Hypothalamus (tissue), 51 donors: ENCODE measurements at places on chromosomes 2 and 18.

DNA sequence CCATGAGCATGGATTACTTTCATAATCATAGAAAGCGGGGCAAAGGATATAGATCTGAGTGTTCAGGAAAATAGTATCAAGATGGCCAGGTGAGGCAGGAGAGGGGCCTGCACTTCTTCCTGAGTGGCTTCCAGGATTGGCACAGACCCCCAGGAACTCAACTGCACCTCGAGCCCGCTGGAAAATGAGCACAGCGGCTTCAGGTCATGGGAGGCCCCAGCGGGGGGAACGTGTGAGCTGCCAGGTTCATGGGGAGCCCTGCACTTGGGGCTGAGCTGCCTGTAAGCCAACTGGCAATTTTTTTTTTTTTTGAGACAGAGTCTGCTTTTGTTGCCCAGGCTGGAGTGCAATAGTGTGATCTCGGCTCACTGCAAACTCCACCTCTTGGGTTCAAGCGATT lies 81.5 kb upstream of the ODC1 start:
- DNase-seq: no peak

GRCh38 chr2:178306352-178307073 lies 112.2 kb downstream of the OSBPL6 start:
- DNase-seq: no peak

- no peak for DNase-seq
Measured at GRCh38 chr2:179849719-179850118, 11.7 kb downstream of the ZNF385B start.

DNA sequence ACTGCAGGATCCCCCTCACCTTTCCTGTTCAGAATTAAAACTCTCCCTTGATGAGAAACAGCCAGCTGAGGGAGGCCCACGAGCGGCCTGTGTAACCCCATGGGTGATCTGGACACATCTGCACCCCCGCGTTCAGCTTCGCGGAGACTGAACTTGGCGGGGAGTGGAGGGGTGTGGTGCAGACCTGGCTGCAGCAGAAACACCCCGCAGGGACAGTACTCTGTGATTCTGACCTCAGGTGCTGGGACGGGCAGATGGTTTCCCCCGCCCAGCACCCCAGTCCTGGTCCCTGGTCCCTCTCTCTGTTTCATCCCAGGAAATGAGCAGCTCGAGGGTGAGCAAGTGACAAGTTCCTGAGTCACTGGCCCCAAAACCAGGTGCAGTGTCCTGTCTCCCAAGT lies 41.2 kb downstream of the GBX2 start:
- no peak for DNase-seq

GRCh38 chr2:24659862-24660261 lies 133.3 kb downstream of the PTRHD1 start:
- no peak for DNase-seq

DNA sequence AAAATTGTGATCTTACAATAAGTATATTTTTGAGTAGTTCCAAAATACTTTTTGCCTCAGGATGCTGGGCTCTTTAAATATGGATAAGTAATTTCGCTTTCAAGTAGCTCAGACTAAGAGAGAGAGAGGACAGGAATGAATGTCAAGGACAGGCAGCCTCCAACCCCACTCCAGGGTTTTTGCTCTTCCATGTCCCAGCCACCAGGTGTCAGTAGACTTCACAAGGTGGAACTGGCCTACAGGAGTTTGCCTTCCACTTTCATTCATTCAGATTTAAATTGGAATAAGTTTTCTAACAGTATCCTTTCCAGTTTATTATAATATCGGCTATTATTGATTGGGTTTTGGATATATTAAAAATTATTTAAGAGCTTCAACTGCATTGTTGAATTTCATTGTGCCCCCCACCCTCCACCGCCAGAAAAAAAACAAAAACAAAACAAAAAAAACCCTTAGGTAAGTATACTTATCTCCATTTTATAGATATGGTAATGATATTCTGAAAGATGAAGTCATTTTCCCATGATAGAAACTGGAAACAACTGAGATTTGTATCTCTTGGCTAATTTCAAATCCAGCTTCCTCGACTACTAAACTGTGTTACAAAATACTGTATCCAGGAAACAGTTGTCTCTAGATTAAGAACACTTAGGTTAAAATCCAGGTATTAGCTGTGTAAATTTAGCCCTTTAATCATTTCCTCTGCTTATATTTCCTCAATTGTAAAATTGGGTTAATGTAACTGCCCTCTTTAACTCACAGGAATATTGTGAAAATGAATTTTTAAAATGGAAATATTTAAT lies 793.1 kb downstream of the ERBB4 start:
- DNase-seq: no peak

DNA sequence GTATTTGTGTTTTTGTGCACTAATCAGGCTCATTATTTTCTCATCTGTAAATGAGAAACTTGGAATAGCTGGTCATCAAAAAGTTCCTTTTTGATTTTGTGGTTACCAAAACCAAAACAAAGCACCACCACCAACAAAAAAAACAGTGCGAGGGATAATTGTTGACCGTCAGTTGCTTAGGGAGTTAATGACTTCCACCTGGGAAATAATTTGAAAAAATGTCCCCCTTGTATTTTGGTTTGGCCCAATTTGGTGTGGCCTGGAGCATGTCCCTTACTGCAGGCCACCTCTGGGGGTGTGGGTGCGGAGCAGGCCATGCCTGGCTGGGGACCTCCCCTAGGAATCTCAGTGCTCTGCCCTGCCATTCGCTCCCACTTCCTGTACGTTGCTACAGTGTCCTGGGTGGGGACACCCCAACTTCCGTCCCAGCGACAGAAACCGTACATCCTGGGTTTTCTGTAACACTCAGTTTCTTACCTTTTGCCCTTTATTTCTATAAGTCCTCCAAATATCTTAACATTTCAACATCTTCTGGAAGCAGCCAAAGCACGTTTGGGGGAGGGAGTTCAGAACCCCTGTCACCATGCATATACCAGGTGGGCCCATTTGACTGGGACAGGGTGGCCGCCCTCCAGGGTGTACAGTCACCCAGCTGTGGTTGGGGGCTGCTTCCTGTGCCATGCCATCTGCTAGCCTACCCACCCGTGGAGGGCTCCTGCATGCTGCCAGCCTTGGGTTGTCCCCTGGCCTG lies 31.3 kb downstream of the NCK2 start:
- DNase-seq: no peak

DNA sequence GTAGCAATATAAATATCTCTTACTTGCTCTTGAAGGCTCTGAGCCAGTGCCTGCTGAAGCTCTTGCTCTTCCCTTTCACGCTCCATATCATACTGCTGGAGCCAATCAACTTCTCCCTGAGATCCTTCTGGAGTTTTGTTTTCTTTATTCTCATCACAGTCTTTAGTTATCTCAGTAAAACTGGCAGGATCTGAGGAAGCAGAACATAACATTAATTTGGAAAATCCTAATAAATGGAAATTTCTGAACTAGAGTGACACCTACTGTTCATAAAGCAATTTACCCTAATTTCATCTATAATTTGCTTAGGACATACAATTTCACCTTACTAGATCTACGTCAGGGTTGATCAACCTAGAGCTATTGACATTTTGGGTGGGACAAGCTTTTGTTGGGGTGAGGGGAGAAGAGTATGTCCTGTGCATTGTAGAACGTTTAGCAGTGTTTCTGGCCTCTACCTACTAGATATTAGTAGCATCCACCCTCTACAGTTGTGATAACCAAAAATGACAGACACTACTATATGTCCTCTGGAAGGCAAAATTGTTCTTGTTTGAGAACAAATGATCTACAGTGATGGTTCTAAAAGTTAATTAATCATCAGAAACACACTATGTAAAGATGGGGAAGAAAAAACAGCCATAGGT lies 47.2 kb downstream of the VIL1 start:
- DNase-seq: no peak

DNA sequence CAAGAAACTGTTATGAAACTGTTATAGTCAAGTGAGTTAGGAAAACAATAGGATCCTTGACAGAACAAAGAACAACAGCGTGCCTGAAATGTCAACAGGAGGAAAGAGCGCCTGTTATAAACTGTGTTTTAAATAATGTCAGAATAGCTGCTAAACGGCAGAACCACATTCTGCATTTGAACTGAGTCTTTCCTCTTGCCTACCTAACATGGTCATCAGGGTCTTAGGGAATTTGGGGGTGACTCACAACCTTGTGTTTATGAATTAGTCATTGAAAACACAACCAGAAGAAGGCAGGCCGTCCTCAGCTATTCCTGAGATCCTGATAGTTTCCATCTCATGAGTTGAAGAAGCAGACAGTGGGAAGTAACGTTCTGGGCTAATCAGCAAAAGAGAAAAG lies 222.0 kb upstream of the FN1 start:
- DNase-seq: no peak

- DNase-seq: no peak
Measured at GRCh38 chr18:40431071-40431985, 1523.7 kb upstream of the PIK3C3 start.

GRCh38 chr2:51720826-51721225 lies 688.9 kb upstream of the NRXN1 start:
- no peak for DNase-seq

- peak; percentile 76 for DNase-seq
Measured at GRCh38 chr2:37156857-37157714, at the start of gene EIF2AK2. Gene EIF2AK2, minus strand, starts transcription at chr2:37156980. Its CDS starts 9,174 bp downstream, at chr2:37147806.

- peak; percentile 35 for DNase-seq
Measured at GRCh38 chr2:119223521-119224390, at the start of gene STEAP3. Gene STEAP3, plus strand, starts transcription at chr2:119223834. Its CDS starts 7,179 bp downstream, at chr2:119231013.

- no peak for DNase-seq
Measured at GRCh38 chr18:47800248-47800647, 130.2 kb downstream of the SMAD2 start.

DNA sequence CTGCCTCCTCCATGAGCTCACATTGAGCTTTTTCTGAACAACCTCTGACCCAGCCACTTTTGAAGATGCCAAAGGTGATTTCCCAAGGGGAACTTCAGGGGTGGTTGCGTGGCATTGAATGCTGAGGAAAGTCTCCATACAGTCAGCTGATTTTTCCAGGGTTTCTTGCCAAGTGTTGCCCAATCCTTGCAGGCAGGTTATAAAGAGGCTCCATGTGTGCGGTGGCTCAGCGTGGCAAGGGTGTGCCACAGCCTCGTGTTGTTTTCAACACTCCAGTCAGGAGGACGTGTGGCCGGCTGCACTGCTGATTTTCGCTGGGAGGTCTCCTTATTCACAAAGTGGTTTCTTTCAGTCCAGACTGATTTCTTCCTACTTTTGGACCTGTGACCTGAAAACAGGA lies 81.4 kb upstream of the GATA6 start:
- DNase-seq: no peak

- DNase-seq: no peak
Measured at GRCh38 chr2:218093879-218094278, 24.8 kb downstream of the RUFY4 start.

DNA sequence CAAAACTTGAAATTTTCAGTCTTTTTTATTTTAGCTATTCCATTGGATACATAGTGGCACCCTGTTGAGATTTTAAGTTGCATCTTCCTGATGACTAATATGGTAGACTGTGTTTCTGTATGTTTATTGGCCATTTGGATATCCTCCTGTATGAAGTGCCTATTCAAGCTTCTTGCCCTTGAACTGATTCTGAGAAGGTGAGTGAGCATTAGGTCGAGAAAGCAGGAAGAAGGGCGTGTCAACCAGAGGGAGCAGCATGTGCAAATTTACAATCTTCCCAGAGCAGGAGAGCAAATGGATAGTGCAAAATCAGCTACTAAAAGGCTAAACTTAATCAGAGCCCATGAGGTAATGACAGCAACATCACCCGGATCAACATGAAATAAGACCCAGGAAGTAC lies 8.6 kb downstream of the INPP1 start:
- DNase-seq: no peak

DNA sequence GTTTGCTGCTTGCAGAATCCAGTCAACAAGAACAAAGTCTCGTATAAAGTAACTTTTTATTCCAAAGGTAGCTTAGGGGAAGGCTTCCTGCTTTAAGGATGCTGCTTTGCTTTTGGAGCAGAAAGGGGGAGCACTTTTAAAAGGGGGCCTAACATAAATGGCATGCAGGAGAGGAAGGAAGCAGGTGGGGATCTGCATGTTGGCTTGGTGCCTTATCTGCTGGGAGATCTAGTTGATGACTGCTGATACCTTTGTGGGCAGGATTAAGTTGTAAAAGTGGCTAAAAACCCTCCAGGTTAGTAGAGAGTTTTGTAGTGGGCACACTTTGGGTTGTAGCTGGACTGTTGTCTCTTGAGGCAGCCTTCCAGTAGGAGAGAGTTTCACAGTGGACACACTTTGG lies 22.5 kb downstream of the UBR3 start:
- no peak for DNase-seq

- DNase-seq: no peak
Measured at GRCh38 chr2:38152035-38152434, 76.1 kb upstream of the CYP1B1 start.

DNA sequence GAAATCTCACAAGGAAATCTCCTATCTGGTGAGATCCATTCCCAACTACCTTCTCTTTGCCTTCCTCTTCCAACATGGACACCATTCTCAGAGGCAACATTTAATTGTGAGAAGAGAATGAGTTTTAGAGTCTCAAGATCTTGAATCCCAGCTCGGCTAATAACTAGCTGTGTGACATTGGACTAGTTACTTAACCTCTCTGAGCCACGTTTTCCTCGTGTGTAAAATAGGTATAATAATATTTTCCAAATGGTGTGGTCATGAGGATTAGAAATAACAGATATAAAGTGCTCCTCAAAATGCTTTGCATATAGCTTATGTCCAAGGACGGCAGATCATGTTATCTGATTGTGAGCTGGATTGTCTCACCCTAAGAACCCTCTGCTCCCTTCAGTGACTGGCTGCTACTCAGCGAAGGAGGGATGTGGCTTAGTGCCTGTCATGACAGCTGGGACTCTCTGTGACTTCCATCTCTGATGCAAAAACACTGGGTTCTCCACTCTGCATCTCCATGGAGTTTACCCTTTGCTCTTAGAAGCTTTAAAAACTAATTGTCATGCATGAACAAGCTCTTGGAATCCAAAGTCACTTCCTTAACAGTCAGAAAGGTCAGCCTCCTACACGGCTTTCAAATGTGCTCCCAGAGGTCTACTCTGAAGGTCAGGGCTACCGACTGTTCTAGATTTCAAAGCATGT lies 38.4 kb upstream of the MRPL19 start:
- no peak for DNase-seq

DNA sequence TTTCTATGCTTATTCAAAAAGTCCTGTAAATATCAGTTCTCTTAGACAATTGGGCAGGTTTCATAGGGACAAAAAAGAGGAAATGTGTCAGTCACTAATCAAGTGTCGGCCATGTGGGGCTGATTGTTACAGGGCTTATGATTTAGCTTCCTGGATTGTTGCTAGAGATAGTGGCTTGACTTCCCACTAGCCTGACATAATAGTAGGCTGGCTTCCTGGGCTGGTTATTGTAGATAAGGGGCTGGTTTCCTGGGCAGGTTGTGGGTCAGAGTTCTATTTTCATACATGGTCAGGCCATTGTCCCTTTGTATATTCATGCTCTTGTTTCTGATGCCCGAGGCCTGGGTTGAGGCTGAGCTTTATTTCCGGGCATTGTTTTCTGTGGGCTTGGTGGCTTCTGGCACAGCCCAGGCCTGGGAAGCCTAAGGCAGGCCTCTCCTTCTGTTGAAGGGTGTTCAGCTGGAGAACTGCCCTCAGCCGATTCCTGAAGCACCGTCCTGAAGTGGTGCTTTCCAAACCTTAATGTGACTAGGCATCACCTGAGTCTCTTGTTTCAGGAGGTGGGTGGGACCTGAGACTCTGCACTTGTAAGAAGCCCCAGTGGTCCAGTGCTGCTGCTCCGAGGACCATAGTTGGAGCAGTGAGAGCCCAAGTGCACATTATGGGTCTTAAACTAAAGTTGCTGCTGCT lies 37.0 kb downstream of the CD8B2 start:
- no peak for DNase-seq
